Stimulated activated CD4-positive, alpha-beta T cell treated with anti-CD3 and anti-CD28 coated beads, Interleukin-1b, Interleukin-23, amount 100 ng/mL, for 48 hours (primary cell): ENCODE measurements at places on chromosomes 11 and 22.
A peak's percentile ranks its signal among the peaks of the same experiment; 100 is the strongest.

GRCh38 chr11:124070915-124071622, 29.9 kb upstream of the OR10G7 start:
- peak; percentile 62 for DNase-seq

DNA sequence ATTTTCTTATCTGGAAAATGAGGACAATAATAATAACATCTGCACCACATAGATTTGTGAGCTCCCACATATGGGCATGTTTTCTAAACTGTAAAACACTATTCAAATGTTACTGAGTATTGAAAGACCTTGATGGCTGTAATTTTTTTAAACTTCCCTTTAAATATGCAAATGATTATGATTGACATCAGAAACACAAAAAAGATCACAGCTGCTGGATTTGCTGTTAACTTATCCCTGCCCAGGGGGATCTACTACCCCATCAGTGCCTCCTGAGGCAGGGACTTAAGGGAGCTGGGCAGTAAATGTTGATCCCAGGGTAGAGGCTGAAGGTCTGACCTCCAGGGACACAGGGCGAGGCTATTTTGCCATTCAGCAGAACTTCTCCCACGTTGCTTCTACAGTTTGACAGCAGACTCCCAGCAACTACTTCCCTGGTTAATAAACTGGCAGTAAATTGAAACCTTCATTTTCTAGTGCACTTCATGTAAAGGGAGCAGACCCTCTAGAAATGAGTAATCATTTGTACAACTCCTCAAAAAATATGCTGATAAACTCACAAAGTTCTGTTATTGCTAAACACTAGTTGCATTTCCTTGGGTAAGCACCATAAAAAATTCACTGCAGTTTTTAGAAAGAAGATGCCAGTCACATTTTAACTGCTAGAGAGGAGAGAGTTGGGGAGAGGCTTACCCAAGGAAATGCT, 20.3 kb downstream of the TMPRSS5 start:
- no peak for DNase-seq

- no peak for DNase-seq
Observed at GRCh38 chr22:40819599-40820140, 524 bp upstream of the SLC25A17 start.

DNA sequence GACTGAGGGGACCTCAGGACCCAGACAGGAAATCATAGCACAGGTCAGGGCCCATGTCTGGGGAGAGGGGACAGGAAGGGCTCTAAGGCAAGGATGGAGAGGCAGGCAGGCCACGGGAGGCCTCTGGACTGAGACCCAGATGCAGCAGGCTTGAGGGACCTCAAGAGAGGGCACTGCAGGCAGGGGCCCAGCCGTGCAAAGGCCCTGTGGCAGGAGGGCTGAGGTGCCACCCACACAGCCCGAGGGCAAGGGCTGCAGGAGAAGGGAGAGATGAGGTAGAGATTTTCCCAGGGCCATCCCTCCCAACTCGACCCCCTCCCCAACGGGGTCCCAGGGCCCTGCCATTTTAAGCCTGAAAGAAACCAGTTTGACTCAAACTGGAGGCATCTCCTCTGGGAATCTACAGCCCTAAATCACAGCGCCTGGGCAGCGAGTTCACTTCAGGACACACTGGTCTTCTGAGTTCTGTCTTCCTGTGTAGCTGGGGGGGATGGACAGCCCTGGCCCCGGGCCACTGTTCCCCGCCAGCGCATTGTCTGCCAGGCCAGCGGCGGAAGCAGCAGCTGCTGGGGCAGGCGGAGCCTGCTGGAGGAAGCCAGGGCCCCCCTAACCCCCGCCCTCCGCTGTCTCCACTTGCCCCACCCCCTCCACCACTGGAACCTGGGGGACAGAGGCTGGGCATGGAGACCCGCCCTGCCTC, 20.3 kb upstream of the WNT7B start:
- DNase-seq = no peak

- DNase-seq = no peak
Observed at GRCh38 chr22:39806109-39806508, 87.5 kb downstream of the ENTHD1 start.

DNA sequence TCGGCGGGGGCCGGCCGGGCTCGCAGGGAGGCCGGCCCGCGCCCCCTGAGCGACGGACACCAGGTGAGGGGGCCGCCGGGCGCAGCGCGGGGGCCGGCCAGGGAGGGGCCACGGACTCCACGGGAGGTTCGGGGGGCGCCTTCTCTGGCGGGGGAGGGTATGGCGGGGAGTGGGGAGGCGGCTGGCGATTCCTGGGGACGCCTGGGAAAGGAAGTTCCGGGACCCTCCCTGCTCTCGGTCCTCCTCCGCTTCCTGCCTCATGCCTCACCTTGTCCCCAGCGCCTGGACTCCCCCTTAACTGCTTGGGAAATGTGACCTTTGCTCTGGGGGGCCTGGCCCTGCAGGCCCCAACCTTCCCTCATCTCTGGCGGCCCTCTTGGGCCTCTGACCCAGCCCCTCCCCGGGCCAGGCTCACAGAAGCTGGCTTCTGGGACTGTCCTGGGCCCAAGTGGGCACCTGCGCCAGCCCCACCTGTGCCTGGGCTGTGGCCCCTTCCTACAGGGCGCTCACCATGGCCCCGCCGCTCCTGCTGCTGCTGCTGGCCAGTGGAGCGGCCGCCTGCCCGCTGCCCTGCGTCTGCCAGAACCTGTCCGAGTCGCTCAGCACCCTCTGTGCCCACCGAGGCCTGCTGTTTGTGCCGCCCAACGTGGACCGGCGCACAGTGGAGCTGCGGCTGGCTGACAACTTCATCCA, 516 bp downstream of the LRFN4 start:
- DNase-seq = no peak

- no peak for DNase-seq
Observed at GRCh38 chr11:117902001-117902845, 25.8 kb upstream of the FXYD6 start.

GRCh38 chr22:41876675-41877074, 38.2 kb downstream of the SHISA8 start:
- DNase-seq = no peak

DNA sequence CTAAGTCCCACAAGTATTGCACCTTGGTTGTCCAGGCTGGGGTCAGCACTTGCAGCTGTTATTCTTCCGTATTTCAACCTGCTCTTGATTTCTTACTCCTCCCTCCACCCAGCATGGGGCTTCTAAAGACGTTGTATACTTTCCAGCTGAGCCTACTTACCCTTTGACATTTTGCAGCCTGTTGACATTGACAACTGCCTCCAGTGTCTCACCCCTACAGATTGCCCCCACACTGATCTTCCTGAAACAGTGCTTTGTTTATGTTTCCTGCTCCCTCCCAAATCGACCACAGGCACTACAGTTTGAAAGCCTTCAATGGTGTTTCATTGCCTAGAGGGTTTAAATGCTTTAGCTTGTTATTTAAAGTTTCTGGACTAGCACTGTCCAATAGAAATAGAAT, 56.6 kb downstream of the FAM83F start:
- DNase-seq = no peak

DNA sequence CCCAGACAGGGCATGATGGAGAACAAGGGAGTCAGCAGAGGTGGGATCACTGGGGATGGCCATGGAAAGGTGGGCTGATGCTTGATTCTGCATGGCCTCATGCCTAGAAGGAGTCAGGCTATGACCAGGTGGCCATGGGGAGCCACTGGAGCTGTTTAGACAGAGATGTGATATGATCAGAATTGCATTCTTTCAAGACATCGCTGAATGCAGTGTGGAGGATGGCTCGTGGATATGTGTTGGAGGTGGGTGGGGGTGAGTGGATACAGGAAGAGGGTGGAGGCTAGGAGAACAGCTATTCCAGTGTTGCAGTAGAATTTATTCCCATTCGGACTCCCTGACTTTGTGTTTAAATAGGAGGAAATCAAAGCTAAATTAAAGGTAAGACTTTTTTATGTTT, 841.1 kb downstream of the NTM start:
- no peak for DNase-seq

- no peak for DNase-seq
Observed at GRCh38 chr11:95456714-95457491, 225.9 kb upstream of the SESN3 start.

DNA sequence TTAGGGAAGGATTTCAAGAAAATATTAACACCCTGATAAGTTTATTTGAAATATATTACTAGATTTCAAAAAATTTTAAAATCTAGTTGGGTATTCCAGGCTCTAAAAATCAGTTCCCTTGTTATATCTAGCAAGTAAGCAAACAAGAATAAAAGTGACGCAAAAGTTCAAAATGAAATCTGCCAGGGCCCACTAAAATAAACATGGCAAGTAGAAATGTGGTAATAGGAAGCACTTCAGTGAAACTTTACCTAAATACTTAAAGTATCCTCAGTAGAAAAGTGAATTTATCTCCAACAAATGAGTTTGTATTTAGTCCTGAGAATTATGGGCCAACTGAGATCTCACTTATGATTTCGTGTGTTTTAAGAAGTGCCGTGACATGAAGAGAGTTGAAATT, 23.6 kb downstream of the POLD3 start:
- no peak for DNase-seq

DNA sequence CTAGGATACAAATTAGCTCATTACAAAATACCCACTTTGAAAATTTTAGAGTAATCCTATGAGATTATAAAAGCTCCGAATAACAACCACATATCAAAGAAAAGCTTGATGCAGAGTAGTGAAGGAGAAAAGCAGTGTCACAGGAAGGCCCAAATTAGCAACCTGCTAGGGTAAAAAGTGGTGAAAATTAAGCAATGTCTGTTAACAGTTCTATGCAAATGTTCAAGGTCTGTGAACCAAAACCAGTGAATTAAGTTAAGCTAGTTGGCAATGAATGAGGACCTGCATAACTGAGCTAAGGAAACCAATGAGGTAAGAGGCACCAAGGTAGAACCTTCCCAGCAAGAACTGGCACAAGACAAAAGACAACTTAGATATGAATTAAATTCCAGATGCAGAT, 29.6 kb downstream of the PRDM10 start:
- no peak for DNase-seq

DNA sequence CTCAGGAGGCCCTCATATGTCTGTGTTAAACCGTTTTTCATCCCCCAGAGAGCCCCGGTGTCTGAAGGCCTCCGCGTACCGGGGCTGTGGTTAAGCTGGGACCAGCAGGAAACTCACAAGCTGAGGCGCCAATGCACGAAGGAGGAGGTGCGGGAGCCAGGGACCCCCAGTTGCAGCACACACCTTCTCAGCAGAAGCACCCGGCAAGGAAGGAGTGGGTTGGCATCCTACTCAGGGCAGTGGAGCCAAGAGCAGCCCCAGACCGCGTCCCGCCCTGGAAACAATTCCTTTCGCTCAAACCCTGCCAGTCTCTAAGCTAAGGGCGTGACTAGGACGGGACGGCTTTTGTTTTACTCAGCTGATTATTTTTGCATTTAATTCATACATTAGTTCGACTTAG, 726.9 kb downstream of the BRD1 start:
- no peak for DNase-seq

GRCh38 chr11:36019005-36019596, 75.2 kb downstream of the LDLRAD3 start:
- no peak for DNase-seq

DNA sequence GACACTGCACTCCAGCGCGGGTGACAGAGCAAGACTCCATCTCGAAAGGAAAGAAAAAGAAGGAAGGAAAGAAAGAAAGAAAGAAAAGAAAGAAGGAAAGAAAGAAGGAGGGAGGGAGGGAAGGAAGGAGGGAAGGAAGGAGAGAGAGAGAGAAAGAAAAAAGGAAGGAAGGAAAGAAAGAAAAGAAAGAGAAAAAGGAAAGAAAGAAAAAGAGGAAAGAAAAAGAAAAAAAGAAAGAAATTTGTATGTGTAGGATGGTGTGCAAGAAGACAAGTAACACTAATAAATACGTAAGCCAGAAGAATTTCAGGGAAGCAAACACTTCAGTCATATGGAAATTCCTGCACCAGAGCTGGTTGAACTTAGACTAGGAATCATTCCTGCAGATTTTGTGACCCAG, 618 bp downstream of the OR8D1 start:
- DNase-seq = no peak

- DNase-seq = no peak
Observed at GRCh38 chr11:128662960-128663359, 30.9 kb upstream of the FLI1 start.

- no peak for DNase-seq
Observed at GRCh38 chr11:76256448-76256847, 50.1 kb upstream of the WNT11 start.

DNA sequence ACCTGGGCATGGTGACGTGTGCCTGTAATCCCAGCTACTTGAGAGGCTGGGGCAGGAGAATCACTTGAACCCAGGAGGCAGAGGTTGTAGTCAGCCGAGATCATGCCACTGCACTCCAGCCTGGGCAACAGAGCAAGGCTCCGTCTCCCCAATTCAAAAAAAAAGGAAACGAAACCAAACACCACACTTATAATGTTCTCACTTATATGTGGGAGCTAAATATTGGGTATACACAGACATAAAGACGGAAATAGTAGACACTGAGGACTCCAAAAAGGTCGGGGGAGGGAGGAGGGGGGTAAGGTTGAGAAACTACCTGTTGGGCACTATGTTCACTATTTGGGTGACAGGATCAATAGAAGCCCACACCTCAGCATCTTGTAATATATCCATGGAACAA, 94.3 kb downstream of the GAB2 start:
- no peak for DNase-seq

- no peak for DNase-seq
Observed at GRCh38 chr11:44143987-44144909, 48.8 kb downstream of the EXT2 start.

GRCh38 chr11:61089806-61090491, 12.3 kb upstream of the CD5 start:
- DNase-seq = no peak

- no peak for DNase-seq
Observed at GRCh38 chr11:94243571-94244515, 60.5 kb upstream of the IZUMO1R start.

DNA sequence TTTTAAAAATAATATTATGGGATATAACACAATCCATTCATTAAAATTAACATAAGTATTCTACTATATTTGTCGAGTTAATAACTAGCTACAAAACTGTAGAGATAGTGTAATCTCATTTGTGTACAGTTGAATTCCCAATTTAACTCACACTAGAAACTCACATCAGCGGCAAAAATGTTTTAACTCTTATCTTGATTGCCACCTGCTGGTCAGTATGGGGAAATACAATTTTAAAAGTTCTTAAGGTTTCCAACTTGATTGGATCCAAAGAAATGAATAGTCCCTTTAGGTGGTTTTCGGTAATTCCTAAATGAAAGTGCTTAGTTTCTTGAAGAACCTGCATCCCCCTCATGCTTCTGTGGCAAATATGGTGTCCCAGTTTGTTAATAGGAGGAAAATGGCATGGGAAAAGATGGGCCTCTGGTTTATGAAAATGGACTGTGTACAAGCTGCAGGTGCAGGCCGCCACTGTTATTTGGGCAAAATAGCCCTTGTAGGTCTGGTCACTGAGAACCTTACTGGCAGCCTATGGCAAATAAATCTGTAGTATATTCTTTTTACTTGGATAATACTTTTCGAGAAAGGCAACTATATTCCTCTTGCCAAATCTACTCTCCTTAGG, 33.7 kb upstream of the SLC17A6 start:
- DNase-seq = no peak
